ENCODE measurements at places on chromosomes 1 and 21.

DNA sequence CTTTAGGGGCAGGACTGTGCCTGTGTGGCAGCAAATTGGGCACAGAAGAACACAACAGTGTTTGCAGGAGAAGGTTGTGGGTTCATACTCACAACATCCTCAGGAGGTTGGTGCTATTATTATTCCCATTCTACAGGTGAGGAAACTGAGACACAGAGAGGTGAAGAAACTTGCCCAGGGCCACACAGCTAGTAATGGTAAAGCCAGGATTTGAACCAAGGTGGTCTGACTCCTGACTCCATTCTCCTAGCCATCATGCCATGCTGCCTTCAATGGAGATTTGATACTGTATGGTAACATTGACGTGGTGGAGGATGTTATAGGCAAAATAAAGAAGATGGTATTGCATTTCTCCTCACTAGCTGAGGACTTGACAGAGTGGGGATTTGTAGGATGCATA is 334.2 kb downstream of the RPS6KC1 start:
- no peak for DNase-seq

DNA sequence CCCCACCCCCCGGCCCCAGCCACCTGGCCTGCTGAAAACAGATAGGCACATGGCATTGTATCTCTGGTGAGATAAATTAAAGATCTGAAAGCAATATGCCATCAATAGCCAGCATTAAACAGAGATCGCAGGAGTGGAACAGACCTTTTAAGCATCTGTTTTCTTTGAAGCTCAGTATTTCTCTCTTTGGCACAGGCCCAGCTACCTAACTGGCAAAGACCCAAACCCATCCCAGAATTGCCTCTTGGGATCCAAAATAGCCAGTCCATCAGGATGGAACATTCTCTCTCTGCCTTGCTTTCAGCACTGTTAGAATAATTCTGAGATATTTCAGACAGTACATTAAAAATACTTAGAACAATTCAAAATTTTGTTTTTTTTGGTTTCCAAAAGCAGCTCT is 46.0 kb downstream of the KCNJ6 start:
- no peak for DNase-seq

- DNase-seq = no peak
These were observed 12.1 kb downstream of the PGBD2 start for GRCh38 chr1:248918131-248918530.

- no peak for DNase-seq
These were observed 65.8 kb downstream of the TRIM11 start for GRCh38 chr1:228340686-228341449.

GRCh38 chr1:93770640-93771039 is 89.0 kb upstream of the BCAR3 start:
- DNase-seq = no peak

GRCh38 chr1:236762410-236762809 is 32.7 kb upstream of the MTR start:
- DNase-seq = no peak

DNA sequence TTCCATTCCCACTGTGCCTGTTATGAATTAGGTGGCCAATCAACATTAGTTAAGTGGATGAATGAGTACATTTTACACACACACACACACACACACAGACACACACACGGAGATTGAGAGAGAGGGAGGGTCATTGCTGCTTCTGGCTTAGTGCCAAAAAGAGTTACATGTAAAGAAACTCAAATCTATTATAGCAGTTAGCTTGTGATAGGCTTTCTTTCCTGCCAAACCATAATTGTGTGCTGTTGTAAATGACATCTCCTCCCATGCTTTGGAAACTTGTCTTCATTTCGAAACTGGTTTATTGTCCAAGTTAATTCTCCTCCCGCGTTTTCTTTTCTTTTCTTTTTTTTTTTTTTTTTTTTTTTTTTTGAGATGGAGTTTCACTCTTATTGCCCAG is 1.4 kb upstream of the MT1HL1 start:
- DNase-seq = no peak

- no peak for DNase-seq
These were observed 36.7 kb downstream of the ERI3 start for GRCh38 chr1:44318097-44319088.

- no peak for DNase-seq
These were observed 20.8 kb upstream of the FAM76A start for GRCh38 chr1:27704958-27705357.

DNA sequence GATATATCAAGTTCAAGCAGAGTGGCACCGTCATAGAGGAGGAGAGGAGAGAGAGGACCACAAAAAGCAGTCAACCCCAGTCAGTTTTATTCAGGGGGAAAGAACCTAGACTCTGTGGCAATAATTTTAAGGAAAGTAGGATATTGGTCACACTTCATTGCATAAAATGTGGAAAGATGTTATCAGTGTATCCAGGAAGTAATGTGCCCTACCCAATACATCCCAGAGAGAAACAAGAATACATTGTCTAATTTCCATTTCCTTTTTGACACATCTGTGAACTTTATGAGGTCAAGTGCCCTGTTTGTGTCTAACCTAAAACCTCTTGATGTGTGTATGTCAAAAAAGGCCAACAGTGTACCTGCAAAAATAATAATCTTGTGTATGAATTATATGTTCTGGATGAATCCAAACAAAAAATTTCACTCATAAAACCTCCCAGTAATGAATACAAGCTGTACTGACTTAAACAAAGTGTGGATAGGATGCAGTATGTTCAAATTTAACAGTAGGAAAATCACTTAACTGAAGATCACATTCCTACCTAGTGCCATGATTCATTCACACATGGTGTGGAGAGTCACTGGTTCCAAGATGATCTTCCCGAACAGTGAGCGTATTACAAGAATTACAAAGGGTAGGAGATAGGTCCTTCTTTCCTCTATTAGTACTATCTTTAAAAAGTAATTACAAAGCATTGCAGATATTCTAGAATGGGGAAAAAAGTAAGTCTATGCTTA is 712.1 kb upstream of the CXADR start:
- DNase-seq = no peak

- no peak for DNase-seq
These were observed 52.4 kb upstream of the PAX7 start for GRCh38 chr1:18578271-18578670.

- no peak for DNase-seq
These were observed 160.6 kb upstream of the USP24 start for GRCh38 chr1:55375617-55376258.

DNA sequence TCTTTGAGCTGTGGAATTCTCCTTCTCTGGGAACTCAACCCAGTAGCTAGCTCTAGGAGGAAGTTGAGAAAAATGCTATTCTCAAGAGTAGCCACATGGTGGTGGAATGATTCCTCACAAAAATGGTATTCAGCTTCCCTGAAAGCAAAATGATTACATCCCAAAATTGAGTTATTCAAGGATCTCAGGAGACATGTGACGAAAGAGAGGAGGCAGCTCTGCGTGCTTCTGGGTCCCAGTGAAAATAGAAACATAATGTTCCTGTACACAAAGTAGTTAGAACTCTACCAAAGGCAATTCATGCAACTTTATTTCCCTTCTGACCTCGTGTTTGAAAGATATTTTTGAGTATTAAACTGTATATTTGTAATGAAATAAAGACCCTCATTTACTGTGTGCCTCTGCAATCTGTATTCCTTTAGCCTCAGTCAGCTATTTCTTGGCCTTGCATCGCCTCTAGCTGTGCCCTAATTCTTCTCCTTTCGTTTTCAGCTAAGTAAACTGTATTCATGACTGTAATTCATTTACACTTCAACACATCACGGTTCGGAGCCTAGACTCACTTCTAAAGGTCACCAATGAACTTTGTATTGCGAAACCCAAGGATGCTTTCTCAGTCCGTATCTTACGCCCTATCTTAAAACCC is 167.3 kb downstream of the FASLG start:
- no peak for DNase-seq

- no peak for DNase-seq
These were observed 55.3 kb upstream of the NBPF3 start for GRCh38 chr1:21384620-21385019.

DNA sequence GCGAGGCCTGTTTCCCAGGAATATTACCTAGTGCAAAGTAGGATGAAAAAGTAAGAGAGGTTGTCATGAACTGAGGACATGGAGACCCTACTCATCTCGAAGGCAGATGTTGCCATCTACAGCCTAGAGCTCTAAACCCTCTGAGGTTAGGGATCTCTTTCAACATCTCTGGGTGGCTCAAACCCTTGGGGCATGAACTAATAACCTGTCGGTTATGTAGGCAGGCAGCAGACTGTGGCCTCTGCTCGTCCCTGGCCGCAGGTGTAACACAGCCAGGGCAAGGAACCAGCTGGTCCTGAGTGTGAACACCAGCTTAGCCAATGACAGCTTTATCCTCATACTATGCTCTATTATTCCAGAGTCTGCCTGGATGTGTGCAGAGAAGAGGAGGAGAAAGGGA is 13.2 kb downstream of the CAPZB start:
- DNase-seq = no peak

DNA sequence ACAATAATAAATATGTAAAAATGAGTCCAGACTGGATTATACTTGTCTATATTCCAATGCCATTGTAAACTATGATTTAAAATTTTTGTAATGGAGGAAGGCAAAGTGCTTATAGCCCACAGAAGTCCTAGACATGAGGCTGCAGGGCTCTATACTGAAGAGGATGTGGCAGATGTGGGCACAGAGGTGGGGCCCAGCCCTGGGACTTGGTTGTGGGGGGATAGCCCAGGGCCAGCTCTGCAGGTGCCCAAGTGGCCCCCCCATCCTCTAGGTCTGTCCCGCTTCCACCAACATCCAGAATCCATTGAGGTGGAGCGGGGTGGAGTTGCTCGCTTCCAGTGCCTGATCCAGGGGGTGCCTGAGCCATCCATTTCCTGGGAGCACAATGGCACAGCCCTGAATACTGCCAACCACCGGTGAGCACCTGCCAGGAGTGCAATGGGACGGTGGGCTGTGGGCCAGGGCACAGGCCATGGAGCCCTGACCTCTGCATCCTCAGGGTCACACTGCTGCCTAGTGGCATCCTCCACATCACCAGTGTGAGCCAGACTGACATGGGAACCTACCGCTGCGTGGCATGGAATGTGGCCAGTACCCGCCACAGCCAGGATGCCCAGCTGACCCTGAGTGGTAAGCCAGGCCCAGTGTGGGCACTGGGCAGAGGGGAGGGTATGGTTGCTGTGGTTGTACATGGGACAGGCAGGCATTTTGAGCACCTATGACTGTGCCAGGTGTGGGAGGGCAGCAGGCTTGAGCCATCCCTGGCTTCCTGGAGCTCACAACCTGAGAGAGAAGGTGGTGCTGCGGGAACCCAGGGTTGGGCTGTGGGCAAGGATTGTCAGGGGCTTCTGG is 21.0 kb downstream of the SLC27A3 start:
- DNase-seq = no peak

GRCh38 chr1:245880754-245881403 is 626.2 kb downstream of the SMYD3 start:
- DNase-seq = no peak

DNA sequence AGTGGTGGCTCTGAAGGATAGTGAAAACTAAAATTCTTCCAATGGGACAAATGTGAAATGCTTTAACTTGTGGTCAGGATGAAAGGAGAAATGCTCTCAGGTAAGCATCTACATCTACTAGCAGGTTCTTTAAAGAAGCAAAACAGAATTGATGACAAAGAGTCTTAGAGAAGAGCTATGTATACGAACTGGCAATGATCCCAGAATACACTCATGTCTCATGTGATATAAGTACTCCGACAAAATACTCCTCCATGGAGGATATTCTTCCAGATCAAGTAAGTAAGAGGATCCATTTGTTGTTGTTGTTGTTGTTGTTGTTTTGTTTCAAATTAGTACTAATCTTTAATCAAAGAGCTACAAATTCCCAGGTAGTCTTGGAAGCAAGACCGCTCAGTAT is 174.0 kb upstream of the ATP1B1 start:
- DNase-seq = no peak

DNA sequence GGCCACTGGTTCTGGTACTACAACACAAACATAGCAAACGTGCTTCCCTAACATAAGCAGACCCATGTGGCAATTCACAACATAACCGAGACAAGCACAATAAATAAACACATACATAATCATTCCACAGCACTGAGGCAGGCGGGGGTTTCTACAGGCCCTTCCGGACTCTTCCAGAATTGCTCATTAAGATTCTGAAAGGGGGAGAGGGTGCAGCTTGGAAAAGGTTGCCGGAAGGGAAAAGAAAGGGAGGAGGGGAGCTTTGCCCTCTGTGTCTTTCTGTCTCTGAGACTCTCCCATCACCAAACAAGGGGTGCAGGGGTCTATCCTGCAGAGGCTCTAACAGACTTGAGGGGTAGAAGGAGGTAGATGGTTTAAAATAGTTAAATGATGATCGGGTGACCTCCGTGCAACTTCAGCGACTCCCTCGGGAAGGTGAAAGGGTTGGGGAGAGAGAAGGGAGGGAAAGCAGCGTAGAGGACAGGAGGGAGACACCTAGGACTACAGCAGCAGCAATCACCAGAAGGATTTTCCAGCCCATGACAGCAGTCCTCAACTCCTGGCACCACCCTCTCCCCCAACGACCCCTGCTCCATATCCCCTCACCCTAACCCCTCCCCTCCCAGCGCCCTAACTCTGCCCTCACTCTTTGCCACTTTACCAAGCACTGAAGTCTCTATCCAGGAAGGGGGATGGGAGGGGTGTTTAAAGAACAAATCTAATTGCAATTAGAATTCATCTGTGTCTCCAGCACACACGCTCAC is 365.5 kb upstream of the ESRRG start:
- no peak for DNase-seq

GRCh38 chr1:110056776-110057175 is 13.7 kb downstream of the ALX3 start:
- DNase-seq = no peak

DNA sequence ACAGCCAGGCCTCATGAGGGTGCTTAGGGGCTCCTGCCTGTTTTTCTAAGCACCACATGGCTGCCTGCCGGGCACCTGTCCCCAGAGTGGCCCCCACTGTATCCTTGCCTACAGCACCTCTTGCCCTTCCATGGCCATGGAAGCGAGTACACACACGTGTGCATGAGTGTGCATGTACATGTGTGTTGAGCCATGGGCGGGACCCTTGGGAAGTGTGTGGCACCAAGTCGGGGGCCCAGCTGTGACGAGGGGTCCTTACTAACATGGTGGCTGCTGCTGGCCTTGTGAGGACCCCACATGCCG is 25.8 kb downstream of the KRTAP10-1 start:
- DNase-seq = no peak

DNA sequence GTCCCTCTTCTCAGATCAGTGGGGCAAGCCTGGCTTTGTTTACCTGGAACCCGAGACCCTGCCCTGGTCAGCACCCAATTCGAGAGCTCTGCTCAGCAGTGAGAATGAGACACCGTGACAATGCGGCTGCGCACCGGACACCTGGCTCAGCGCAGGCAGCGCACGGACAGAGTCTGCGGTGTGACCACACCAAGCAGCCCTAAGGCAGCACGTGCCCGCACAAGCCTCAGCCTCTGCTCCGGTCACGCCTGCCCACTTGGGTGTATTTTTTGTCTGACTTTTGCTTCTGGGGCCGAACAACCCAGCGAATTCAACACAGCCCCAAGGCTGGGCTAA is 4.7 kb downstream of the KRTAP10-8 start:
- DNase-seq = no peak

GRCh38 chr1:78627321-78627720 is 7.1 kb downstream of the IFI44L start:
- DNase-seq = no peak
